ENCODE measurements at places on chromosomes 12 and 14.

DNA sequence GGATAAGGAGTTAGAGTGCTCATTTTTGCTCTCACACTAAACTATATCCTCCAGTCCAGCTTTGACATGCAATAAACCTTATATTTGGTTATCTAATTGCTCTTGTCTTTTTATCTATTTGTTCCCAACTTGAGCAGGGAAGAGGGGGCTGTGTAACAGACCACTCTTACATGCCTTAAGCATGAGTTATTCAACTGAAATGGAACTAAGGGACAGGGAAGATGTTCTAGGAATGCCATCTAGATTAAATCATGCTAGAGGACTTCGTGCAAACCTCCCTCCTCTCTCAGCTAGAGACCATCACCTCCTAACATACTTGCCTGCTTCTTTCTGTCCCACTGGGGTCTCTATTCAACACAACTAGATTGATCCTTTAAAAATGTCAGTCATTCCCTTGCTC, 20.6 kb downstream of the SPX start:
- no peak for DNase-seq

GRCh38 chr14:64549791-64550620, at the start of gene PPP1R36:
TSS of gene PPP1R36 (plus strand) at chr14:64549961. CDS start at chr14:64549998, 37 bp downstream.
- DNase-seq, result no peak

GRCh38 chr12:104457746-104458693, 1.3 kb downstream of the CHST11 start:
- peak; percentile 24 for DNase-seq

DNA sequence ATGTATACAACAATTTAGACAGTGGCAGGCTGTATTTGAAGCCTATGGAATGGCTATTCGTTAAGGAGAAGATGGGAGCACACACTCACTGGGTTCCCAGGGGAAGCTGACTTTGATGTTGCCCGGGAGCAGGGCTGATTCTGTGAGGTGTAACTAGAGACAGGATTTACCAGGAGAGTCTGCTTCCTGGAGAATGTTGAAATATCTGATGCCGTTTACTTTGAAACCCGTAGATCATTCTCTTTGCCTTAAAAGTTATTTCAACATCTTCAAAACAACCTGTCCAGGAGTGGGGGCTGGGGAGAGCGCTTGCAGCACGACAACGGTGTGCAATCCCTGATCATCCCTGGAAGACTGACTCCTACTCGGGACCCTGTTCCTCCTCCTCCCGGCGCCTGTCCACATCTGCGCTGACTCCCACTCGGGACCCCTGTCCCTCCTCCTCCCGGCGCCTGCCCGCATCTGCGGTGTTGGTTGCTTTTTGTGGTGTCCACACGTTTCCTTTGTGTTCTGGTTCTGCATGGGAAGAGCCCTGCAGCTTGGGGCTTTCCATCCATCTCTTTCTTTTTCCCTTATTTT, 72.6 kb downstream of the AACS start:
- no peak for DNase-seq

GRCh38 chr14:64502887-64503433, 678 bp downstream of the ZBTB25 start:
- peak; percentile 25 for DNase-seq

DNA sequence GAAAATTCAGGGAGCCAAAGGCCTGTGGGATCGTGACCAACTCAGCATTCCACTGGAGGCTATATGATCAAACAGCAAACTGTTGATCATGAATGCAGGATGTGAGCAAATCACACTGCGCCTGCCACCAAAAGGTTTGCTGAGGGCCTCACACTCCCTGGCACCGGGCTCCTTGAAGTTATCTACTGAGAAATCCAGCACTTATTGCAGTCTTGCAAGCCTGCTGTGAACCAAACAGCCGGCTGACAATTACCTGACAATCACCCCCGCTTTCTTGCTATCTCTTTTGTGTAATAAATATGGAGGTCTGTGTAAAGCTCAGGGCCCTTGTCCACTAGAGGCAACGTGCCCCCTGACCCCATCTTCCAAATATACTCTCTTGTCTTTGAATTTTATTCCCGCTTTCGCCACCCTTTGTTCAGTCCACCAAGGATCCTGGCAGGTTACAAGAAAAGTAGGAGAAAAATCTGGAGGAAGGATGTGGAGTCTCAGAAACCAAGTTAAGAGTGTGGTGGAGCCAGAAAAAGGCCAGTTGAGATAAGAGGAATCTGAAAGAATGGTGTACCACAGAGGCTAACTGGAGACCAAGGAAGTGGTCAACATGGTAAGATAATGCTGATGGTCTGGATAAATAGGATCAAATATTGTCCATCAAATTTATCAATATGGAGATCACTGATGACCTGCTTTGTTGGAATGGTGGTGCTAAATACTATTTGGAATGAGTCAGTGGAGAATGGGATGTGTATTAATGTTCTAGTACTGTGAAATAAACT, 229.2 kb downstream of the ALX1 start:
- no peak for DNase-seq

DNA sequence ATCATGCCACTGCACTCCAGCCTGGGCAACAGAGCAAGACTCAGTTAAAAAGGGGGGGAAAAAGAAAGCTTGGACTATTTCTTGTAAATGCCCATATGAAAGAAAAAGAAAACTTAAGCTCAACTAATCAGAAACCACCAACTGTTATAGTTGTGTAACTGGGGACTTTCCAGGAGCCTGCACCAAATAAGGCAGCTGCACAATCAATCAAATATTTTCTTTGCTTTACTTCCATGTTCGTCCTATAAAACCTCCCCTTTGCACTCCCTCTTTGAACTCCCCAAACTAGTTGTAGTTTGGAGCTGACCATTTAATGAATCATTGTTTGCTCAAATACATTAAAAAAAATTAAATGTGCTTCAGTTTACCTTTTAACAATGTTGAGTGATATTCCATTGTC, 54.9 kb downstream of the OTOGL start:
- DNase-seq, result no peak

DNA sequence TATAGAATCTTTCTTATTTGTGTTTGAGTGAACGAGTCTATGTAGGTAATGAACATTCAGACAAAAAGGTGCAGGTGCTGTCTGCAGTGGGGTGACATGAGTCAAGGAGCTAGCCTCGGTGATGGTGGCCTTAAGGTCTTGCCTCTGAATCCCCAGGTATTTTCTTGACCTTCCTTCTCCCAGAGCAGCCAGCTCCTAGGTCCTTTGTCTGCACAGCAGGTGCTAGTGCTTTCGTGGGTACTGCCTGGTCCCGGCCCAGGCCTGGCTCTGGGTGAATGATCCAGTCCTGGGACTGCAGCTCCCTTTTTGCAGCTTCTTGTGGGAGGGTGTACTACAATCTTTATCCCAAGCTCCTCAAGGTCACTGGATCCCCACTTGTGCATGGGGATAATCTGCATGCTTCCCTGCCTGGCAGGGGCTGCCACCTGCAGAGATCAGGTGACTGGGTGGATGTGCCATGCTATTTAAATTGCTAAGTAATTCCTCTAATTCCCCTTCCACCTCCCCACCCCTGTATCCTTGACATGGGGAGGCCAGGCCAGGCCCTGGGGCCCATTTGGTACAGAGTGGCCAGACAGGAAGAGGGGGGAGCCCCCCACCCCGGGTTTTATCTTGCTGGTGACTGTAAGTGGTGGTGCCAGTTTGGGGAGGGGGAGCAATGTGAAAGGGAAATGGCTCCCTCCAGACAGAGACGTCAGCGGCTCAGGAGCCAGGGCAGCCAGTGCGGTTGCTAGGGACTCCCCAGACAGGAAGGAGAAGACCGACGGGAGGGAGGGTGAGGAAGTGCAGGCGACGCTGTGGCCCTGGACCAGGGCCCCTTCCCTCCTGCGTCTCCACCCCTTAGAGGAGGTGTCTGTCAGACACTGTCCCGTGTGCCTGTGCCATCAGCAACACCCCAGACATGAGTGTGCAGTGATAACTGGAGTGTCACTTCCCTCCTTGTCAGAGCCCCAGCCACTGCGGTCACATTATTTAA, 6.7 kb downstream of the VASH1 start:
- DNase-seq, result no peak

DNA sequence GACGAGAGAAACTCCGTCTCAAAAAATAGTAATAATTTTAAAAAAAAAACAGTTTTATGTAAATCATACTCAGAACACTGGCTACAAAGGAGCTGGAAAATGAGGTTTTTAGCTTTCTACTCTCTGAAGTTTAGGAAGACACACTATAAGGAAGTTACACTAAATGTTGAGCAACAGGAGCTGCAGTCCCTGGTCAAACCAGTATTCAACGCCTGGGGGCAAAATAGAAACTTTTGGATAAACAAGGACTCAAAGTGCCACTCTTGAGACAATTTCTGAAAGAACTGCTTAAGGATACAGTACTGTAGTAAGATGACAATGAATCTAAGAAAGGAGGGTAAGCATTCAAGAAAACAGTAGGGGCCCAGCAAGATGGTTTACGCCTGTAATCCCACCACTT, 29.3 kb downstream of the ACTR6 start:
- DNase-seq, result no peak

Data from urothelium cell line (cell line).